ENCODE measurements at places on chromosomes 4 and X. TPM values are rescaled to one million over a fixed set of nuclear protein-coding genes. Genes with fewer than 3 reads are reported as not detected.

DNA sequence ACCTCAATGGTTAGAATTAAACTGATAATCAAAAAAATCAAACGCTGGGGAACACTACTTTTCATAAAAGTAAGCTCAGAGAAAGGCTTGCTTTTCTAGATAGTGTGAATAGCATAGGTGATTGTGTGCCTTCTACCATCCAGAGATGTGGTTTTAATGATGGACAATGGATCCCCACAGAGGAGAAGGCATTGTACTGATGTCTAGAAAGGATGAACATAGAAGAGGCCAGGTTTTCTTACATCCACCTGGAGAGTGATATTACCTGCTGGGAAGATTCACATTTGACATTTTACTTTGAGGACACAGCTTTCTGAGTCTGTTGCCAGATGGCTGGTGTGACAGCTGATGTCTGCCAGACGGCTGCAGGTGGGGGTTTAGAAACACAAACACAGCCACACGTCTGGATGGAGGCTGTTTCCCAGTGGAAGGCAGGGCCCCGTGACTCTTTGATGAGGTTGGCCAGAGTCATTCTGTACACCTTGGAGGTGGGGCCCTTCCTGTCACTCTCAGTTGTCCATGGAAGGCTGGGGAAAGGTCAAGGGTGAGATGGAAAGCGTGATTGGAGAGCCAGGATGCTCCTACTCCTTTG is 114.4 kb downstream of the PSAPL1 start:
- no peaks in the 10 kb centered on the region for H3K36me3 ChIP-seq
- no peak for DNase-seq
- no peak overlapping the region for H3K27ac ChIP-seq
- H3K4me1 ChIP-seq = no peaks in the 10 kb centered on the region

The GIMD1 gene
- total RNA-seq = not detected

The CACNA1F gene
- total RNA-seq = not detected

DNA sequence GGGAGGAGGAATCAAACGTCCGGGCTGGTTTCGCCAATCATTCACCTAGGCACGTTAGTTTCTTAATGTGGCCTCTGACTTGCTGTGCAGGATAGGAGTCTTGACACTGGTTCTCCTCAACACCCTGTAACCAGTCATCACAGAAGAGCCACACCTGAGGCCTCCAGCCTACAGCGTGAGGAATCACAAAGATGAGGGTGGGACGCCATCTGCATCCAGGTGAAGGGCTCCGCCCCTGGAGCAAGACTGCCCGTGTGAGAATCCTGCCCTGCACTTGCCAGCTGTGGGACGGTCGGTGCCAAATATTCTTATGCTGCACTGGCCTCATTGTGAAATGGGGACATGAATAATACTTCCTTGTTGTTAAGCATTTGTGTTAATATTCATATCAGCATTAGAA is 35.7 kb upstream of the TSPAN5 start:
- H3K27me3 ChIP-seq = no peaks in the 10 kb centered on the region
- peaks cover 2% of the 10 kb centered on the region for H3K4me1 ChIP-seq
- no peaks in the 10 kb centered on the region for H3K36me3 ChIP-seq
- H3K4me3 ChIP-seq = no peak overlapping the region

The GPR143 gene
- not detected for total RNA-seq

DNA sequence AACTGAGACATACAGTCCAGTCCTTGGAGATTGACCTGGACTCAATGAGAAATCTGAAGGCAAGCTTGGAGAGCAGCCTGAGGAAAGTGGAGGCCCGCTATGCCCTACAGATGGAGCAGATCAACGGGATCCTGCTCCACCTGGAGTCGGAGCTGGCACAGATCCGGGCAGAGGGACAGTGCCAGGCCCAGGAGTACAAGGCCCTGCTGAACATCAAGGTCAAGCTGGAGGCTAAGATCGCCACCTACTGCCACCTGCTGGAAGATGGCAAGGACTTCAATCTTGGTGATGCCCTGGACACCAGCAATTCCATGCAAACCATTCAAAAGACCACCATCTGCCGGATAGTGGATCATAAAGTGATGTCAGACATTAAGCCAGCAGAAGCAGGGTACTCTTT is 20.4 kb upstream of the FRMPD3 start:
- no peak for DNase-seq
- no peaks in the 10 kb centered on the region for H3K27me3 ChIP-seq
- no peak overlapping the region for H3K27ac ChIP-seq
- H3K4me1 ChIP-seq = no peaks in the 10 kb centered on the region

- no peaks in the 10 kb centered on the region for H3K4me1 ChIP-seq
- no peaks in the 10 kb centered on the region for H3K27me3 ChIP-seq
- no peak overlapping the region for H3K27ac ChIP-seq
- no peak for DNase-seq
Observed at GRCh38 chr4:55159851-55160250, 34.5 kb upstream of the KDR start.

The BEX2 gene
- 9.1 TPM for total RNA-seq
